ENCODE measurements at places on chromosomes 5 and 9. TPM values are rescaled to one million over a fixed set of nuclear protein-coding genes. Genes with fewer than 3 reads are reported as not detected.

IRX2 gene
- 122 TPM for total RNA-seq

INSL6 gene
- not detected for total RNA-seq

NEUROG1 gene
- not detected for total RNA-seq

FOXD1 gene
- total RNA-seq = 0.11 TPM

IL3 gene
- not detected for total RNA-seq

ELOVL7 gene
- total RNA-seq = 0.42 TPM

EPB41L4A gene
- total RNA-seq = 10.5 TPM

CDX1 gene
- total RNA-seq = not detected

GRCh38 chr5:117681431-117682254 lies 1107.0 kb upstream of the SEMA6A start:
- H3K27ac ChIP-seq = no peak overlapping the region
- no peak overlapping the region for H3K4me3 ChIP-seq
- DNase-seq = no peak
- no peaks in the 10 kb centered on the region for H3K36me3 ChIP-seq
- H3K4me1 ChIP-seq = no peaks in the 10 kb centered on the region
- H3K27me3 ChIP-seq = no peaks in the 10 kb centered on the region

GRCh38 chr9:20015427-20015931 lies 226.6 kb upstream of the SLC24A2 start:
- H3K36me3 ChIP-seq = no peaks in the 10 kb centered on the region
- no peak overlapping the region for H3K27ac ChIP-seq
- no peak overlapping the region for H3K4me3 ChIP-seq
- H3K4me1 ChIP-seq = no peaks in the 10 kb centered on the region

DNA sequence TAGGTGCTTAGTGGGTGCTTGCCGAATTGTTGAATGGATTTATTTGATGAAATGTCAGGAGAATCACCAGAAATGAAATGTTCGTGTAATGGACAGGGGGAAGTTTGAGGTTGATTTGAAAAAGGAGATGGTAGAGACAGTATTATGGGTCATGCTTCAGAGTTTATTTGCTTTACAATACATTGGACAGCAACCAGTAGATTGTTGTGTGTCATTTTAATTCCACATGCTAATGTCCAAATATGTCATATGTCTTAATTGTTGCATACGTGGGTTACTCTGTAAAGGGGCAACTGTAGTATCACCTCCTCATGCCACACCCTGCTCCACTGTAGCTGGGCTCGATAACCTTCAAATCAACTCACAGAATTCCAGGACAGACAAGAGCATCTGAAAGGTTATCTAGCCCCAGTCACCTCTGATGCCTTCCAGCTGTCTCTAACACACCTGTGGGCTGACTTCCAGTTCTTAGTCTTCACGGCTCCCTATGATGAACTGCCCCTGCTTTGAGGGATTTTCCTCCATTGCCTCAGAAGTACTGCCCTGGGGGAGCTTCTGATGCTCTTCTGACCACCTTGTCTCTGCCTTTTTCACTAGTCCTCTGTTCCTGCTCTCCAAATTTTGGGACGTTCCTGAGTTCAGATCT lies 1.7 kb downstream of the PDCD1LG2 start:
- no peaks in the 10 kb centered on the region for H3K36me3 ChIP-seq
- no peaks in the 10 kb centered on the region for H3K27me3 ChIP-seq
- no peaks in the 10 kb centered on the region for H3K4me1 ChIP-seq
- no peak for DNase-seq
- H3K4me3 ChIP-seq = no peak overlapping the region

DNA sequence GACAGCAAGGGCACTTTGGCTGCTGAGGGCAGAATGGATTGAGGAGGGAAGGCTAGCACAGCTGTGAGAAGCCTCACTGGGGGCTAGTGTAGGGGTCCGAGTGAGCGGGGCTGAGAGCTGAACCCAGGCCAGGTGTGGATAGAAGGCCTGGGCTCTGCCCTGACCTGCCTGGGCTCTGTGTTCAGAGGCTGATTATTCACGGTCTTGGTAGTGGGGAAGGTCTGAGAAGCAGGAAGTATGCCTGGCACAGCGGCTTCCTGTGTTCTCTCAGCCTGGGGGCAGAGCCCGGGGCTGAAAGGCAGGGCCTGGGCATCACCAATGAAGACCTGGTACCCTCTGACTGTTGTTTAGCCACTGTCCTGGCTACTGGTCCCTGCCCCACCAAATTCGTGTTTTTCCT lies 136.4 kb upstream of the TBC1D2 start:
- H3K27ac ChIP-seq = no peak overlapping the region
- no peaks in the 10 kb centered on the region for H3K27me3 ChIP-seq
- H3K4me3 ChIP-seq = no peak overlapping the region
- H3K36me3 ChIP-seq = no peaks in the 10 kb centered on the region
- DNase-seq = no peak
- H3K4me1 ChIP-seq = no peaks in the 10 kb centered on the region

GRCh38 chr5:132243366-132243977 lies 14.0 kb upstream of the PDLIM4 start:
- H3K27me3 ChIP-seq = no peaks in the 10 kb centered on the region
- no peaks in the 10 kb centered on the region for H3K36me3 ChIP-seq
- H3K4me3 ChIP-seq = no peak overlapping the region
- no peak overlapping the region for H3K27ac ChIP-seq

- H3K4me1 ChIP-seq = no peaks in the 10 kb centered on the region
- H3K36me3 ChIP-seq = no peaks in the 10 kb centered on the region
- no peak overlapping the region for H3K27ac ChIP-seq
- no peak for DNase-seq
Observed at GRCh38 chr5:82562696-82563240, 284.6 kb upstream of the RPS23 start.

DNA sequence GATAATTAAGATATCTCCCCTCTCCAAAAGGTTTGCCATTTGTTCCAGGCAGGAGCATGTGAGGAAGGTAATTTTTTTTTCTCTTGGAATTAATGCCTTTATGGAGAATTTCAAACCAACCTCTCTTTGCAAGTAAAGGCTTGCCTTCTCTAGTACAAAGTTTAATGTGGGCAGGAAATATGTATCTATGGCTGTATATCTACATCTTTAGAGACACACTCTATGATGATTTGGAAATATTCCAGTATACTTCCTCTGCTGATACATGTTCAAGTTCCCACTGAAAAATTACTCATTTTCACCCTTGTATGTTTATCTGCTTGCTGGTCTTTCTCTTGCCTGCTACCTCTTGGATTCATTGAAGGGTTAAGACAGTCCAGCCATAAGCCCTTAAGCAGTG lies 83.5 kb upstream of the SEMA6A start:
- no peaks in the 10 kb centered on the region for H3K27me3 ChIP-seq
- H3K4me3 ChIP-seq = no peak overlapping the region

GRCh38 chr9:90540734-90541133 lies 101.9 kb downstream of the DIRAS2 start:
- no peak overlapping the region for H3K27ac ChIP-seq
- no peak for DNase-seq
- no peaks in the 10 kb centered on the region for H3K4me1 ChIP-seq
- H3K4me3 ChIP-seq = no peak overlapping the region
- no peaks in the 10 kb centered on the region for H3K27me3 ChIP-seq
- no peaks in the 10 kb centered on the region for H3K36me3 ChIP-seq

DNA sequence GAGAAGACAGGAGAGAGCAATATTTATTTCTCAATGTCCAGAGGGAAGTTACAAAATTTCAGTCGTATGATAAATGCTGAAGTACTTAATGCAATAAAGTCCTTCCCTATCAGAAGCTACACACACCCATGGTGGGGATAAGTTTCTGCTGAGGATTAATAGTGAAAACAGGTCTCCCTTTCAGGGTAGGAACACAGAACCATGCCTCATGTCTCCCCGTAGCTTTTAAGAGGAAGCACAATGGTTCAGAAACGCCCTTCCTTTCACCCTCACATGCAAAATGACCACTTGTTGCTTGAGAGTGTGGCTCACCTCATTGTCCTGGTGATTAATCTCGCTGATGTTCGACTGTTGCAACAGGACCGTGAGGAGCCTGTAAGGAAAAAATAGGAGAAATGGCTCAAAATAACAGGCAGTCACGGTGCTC lies 73.6 kb downstream of the ANKRD55 start:
- H3K4me1 ChIP-seq = peaks cover 29% of the 10 kb centered on the region
- no peaks in the 10 kb centered on the region for H3K27me3 ChIP-seq
- peak; percentile 38 for DNase-seq
- H3K4me3 ChIP-seq = no peak overlapping the region
- no peak overlapping the region for H3K27ac ChIP-seq

DNA sequence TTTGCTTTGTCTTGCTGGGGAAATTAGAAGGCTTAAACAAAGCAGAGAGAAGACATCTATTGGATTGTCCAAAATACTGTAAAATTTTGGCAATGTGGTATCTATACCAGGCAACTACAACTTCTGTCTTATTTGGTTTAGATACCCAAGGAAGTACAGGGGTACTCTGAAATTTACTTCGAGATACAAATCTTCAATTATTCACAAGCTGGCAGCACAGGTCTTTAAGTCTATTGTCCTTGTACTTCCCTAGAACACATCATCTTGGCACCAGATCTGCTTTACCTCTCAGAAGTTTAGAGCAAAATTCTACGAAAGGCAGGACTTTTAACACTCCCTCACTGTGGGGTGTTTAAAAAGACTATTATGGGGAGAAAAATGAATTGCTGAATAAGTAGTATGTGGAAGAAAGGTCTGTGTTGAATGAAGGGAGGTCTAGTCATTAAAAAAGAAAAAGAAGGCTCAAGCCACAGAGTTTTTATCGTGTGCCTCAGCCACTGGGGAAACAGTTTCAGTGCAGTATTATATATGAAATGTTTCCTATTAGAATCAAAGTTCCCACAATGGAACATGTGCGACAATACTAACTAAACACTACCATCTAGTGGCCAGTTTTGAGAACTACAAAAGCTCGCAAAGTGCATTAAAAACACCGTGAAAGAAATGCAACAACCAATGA lies 93.7 kb downstream of the PDE4D start:
- no peaks in the 10 kb centered on the region for H3K4me1 ChIP-seq
- H3K27me3 ChIP-seq = no peaks in the 10 kb centered on the region

DNA sequence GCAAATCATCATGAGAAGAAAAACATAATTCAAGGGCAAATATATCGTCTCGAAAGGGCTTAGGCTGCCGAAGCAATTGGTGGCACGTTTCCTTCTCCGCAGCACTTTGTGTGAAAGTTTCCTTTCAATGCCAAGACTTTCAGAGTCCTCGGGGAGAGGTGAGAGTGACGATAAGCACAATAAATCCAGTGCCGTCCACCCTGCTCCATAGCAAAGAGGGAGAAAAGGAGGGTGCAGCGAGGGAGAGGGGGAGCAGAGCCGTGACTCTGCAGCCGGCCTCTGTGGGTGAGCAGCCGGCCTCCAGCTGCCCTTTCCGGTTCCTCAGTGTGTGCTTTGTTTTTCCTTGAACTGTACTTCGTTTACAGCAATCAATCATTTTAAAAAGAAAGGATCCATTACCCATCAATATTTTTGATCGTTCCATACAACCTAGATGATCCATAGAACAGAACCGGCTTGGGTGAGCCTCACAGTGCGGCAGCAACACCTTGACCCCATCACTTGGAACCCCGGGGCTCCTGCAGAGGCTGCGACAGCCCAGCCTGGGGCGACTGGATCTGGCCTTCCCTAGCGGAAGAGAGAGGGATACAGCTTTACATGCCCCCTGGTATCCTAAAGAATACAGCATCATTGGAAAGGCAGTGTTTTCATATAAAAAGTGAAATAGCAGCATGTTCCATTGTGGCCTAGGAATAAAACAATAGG lies 247.0 kb upstream of the IRX4 start:
- H3K27ac ChIP-seq = peak overlapping the region; percentile 25
- no peaks in the 10 kb centered on the region for H3K36me3 ChIP-seq
- H3K4me3 ChIP-seq = no peak overlapping the region
- DNase-seq = no peak
- H3K27me3 ChIP-seq = no peaks in the 10 kb centered on the region

GRCh38 chr5:59003124-59003523 lies 420.2 kb downstream of the RAB3C start:
- H3K4me1 ChIP-seq = peaks cover 17% of the 10 kb centered on the region
- no peak overlapping the region for H3K4me3 ChIP-seq
- H3K36me3 ChIP-seq = no peaks in the 10 kb centered on the region
- H3K27me3 ChIP-seq = no peaks in the 10 kb centered on the region
- no peak overlapping the region for H3K27ac ChIP-seq

- H3K4me3 ChIP-seq = no peak overlapping the region
- H3K36me3 ChIP-seq = no peaks in the 10 kb centered on the region
- peak; percentile 30 for DNase-seq
- no peaks in the 10 kb centered on the region for H3K27me3 ChIP-seq
- no peak overlapping the region for H3K27ac ChIP-seq
Observed at GRCh38 chr5:116152169-116152568, 67.3 kb downstream of the COMMD10 start.

GRCh38 chr9:71003346-71003745 lies 118.1 kb downstream of the TRPM3 start:
- no peak overlapping the region for H3K27ac ChIP-seq
- peak; percentile 11 for DNase-seq
- no peaks in the 10 kb centered on the region for H3K4me1 ChIP-seq
- no peaks in the 10 kb centered on the region for H3K36me3 ChIP-seq
- no peaks in the 10 kb centered on the region for H3K27me3 ChIP-seq

DNA sequence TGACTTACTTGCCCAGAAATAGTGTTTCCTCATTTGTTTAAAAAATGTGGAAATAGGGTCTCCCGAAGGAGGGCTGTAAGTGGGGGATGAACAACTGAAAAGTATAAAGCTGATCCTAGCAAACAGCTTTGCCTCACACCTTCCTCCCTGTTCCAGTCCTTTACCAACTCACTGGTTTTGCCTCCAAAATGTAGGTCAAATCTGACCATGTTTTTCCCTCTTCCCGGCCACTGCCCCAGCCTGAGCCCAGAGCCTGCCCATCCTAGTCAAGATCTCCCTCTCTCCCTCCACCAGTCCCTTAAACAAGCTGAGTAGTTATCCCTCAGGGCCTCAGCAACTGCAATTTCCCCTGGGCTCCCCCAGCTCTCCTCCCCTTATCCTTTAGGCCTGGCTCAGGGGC lies 82.4 kb upstream of the FBXW11 start:
- no peaks in the 10 kb centered on the region for H3K27me3 ChIP-seq
- H3K36me3 ChIP-seq = no peaks in the 10 kb centered on the region
- H3K4me3 ChIP-seq = no peak overlapping the region
- no peak overlapping the region for H3K27ac ChIP-seq

DNA sequence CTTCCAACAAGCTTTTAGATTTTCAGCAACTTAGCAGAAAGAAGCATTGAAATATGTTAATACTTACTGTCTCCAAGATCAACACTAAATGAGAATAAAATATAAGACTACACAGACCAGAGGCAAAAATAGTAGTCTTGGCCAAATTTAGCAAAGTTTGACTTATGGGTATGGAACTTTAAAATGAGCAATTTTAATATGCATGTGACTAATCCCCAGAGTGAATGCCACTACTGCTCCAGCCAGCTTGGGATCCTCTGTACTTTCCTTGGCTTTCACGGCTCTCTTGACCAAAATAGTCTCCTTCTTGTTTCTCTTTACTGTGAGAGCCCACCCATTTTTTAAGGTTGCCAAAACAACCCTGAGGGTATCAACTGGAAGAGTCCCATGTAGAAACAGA lies 148.0 kb upstream of the GRIA1 start:
- H3K36me3 ChIP-seq = no peaks in the 10 kb centered on the region
- no peak overlapping the region for H3K27ac ChIP-seq
- H3K27me3 ChIP-seq = no peaks in the 10 kb centered on the region
- DNase-seq = no peak
- no peaks in the 10 kb centered on the region for H3K4me1 ChIP-seq
